ENCODE measurements at places on chromosomes 6 and 20.

- no peak for DNase-seq
Measured at GRCh38 chr20:33105316-33105924, 26.0 kb downstream of the BPIFB4 start.

- no peak for DNase-seq
Measured at GRCh38 chr6:34020807-34021553, 124.9 kb downstream of the GRM4 start.

- no peak for DNase-seq
Measured at GRCh38 chr6:19906171-19906570, 69.0 kb downstream of the ID4 start.

- peak; percentile 40 for DNase-seq
Measured at GRCh38 chr6:21663966-21664313, 70.4 kb downstream of the SOX4 start.

- no peak for DNase-seq
Measured at GRCh38 chr6:12811519-12811918, 95.0 kb downstream of the PHACTR1 start.

- DNase-seq, result no peak
Measured at GRCh38 chr6:44157152-44157521, 1.5 kb upstream of the CAPN11 start.

DNA sequence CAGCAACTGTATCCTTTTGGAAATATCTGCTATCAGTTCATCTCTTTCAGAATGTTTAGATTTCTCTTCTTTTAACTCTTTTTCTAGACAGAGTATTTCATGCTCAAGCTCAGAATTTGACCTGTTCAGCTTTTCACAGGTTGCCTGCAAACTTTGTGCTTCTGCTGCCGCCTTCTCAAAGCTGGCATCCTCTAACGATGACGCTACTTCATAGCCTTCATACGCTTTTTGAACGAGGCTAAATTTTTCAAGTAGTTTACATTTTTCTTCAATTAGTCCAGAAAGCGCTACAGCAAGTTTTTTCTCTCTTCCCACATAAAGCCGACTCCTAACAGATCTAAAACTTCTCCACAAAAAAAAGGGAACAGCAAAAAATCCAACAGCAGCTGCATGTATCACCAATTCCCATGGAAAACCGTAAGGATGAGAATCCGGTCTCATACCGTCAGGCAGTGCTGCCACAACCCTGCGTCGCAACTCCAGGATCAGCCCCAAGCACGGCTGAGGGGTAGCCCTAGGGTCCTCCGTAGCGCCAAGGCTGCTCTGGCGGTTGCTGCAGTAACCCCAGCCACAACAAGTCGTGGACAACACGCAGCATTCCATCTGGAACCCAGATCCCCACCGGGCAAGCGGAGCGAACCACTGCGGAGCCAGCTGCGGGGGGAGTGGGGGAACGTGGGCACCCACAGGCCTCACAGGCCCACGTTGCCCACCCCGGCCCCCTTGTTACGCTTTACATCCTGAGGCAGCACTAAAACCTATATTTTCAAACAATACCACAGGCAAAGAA is 30.6 kb downstream of the DACT2 start:
- DNase-seq, result no peak
